ENCODE measurements at places on chromosomes 2 and 18. TPM values are rescaled to one million over a fixed set of nuclear protein-coding genes. Genes with fewer than 3 reads are reported as not detected.

The TNFAIP6 gene
- total RNA-seq = not detected

The CELF4 gene
- not detected for total RNA-seq

The SLC39A6 gene
- 8.3 TPM for total RNA-seq

The KLHL41 gene
- not detected for total RNA-seq

The ZAP70 gene
- 0.53 TPM for total RNA-seq

The NMUR1 gene
- total RNA-seq = not detected

The OTX1 gene
- total RNA-seq = 0.10 TPM

The CCL20 gene
- total RNA-seq = 6.5 TPM

The THOC1 gene
- total RNA-seq = 20.8 TPM

The CDKL4 gene
- total RNA-seq = 0.74 TPM

The FMNL2 gene
- 28.1 TPM for total RNA-seq

The KIAA2012 gene
- not detected for total RNA-seq

The KRTCAP3 gene
- total RNA-seq = not detected

The GAREM1 gene
- 0.53 TPM for total RNA-seq

The SERPINB2 gene
- total RNA-seq = 5.7 TPM

The SKOR2 gene
- total RNA-seq = not detected

The C1QL2 gene
- total RNA-seq = not detected

The ACADL gene
- not detected for total RNA-seq

The IMPA2 gene
- 5.9 TPM for total RNA-seq

The GALR1 gene
- total RNA-seq = not detected

The MYOM1 gene
- 0.05 TPM for total RNA-seq

The SPHKAP gene
- total RNA-seq = not detected

The PDCD1 gene
- total RNA-seq = not detected

The MSGN1 gene
- total RNA-seq = not detected

The IL36RN gene
- total RNA-seq = not detected
